ENCODE measurements at places on chromosomes 16 and 17.

DNA sequence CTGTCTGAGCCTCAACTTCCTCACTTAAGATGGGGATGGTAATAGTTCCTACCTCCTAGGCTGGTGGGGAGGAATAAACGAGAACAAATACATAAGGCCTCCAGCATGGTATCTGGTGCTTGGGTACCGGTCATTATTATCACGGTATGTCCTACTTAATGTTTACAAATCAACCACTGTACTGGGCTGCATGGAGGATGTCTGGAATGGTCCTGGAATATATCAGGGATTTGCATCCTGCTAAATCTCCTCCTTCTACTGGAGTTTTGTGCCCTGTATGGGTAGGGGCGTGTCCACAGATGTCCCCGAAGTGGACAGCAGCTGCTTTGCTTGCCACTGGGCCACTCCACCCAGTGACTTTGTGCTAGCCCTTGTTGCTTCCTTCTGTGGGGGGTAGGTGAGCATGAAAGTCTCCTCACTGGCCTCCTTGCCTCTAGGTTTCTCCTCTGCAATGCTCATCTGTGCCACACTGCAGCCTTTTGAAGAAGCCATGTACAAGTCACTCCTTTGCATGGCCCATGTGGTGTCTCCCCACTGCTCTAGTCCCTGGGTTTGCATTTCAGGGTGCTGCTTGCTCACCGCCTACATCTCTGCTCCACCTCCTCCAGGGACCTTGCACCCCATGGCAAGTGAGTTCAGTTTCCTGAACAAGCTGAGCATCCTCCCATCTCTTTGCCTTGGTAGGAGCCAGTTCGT is 2.2 kb upstream of the CMIP start:
- DNase-seq = no peak

DNA sequence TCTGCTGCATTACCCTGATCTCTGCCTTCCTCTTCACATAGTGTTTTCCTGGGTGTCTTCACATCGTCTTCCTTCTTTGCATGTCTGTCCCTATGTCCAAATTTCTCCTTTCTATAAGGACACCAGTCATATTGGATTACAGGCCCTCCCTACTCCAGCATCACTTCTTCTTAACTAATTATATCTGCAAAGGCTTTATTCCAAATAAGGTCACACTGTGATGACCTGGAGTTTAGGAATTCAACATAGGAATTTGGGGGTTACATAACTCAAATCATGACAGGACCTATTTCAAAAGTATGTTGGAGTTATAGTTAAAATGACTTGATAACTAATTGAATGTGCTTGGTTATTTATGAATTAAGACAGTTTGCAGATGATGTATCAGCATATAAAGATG is 490.5 kb upstream of the ERCC4 start:
- DNase-seq = no peak

- no peak for DNase-seq
These were observed 5.5 kb downstream of the KRT40 start for GRCh38 chr17:40978575-40979151.

GRCh38 chr16:50224286-50224685 is 42.1 kb upstream of the ADCY7 start:
- DNase-seq = peak; percentile 50

- no peak for DNase-seq
These were observed 433.7 kb downstream of the KIF2B start for GRCh38 chr17:54256401-54256929.

Measured in IMR-90 (cell line).